Stimulated activated CD8-positive, alpha-beta memory T cell treated with anti-CD3 and anti-CD28 coated beads, Interleukin-7, amount 100 ng/mL, for 1 hour (primary cell): ENCODE measurements at places on chromosomes 3 and 15.

- DNase-seq: no peak
Observed at GRCh38 chr15:39579487-39580116, 1.3 kb upstream of the THBS1 start.

GRCh38 chr15:51121631-51122225, 27.0 kb upstream of the TNFAIP8L3 start:
- DNase-seq: no peak

DNA sequence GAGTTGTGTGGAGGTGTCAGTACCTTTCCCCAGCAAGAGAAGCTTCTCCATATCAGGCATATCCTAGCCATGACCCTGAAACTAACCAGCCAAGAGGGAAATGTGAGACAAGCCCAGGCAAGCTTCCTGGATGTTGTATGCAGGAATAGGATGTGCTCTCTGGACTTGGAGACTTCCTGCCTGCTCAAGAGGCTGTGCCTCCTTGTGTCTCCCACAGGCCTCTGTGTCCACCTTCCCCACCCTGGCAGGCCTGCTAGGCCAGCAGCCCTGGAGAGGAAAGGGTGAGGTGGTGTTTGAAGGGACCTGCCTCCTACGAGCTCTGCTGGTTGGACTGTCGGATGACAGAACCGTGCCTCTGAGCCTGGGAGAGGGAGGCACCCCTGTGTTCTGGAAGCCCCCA, 2.1 kb upstream of the DYNLT2B start:
- DNase-seq: no peak

GRCh38 chr3:196517162-196517800, 2.1 kb upstream of the SMCO1 start:
- no peak for DNase-seq

GRCh38 chr3:58639001-58639400, 27.6 kb downstream of the FAM3D start:
- DNase-seq: no peak

- no peak for DNase-seq
Observed at GRCh38 chr15:83063551-83063950, 3.5 kb downstream of the BTBD1 start.

GRCh38 chr3:99854756-99855298, 37.2 kb downstream of the CMSS1 start:
- no peak for DNase-seq

GRCh38 chr3:146895026-146895749, 290.0 kb upstream of the PLSCR5 start:
- no peak for DNase-seq

- DNase-seq: no peak
Observed at GRCh38 chr3:188979669-188980310, 192.0 kb upstream of the TPRG1 start.

DNA sequence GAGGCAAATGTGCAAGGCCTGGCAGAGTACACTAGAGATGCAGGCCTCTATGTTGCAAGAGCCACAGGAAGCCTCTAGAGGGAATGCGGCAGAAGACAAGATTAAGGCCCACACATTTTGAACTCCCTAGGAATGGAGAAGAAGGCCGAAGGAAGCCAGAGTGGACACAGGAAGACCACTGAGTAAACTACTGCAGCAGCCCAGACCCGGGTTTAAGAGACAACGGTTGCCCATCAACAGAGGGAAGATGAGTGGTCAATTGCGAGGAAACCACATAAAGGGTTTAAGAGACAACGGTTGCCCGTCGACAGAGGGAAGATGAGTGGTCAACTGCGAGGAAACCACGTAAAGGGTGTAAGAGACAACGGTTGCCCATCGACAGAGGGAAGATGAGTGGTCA, 14.6 kb downstream of the CHSY1 start:
- DNase-seq: no peak

DNA sequence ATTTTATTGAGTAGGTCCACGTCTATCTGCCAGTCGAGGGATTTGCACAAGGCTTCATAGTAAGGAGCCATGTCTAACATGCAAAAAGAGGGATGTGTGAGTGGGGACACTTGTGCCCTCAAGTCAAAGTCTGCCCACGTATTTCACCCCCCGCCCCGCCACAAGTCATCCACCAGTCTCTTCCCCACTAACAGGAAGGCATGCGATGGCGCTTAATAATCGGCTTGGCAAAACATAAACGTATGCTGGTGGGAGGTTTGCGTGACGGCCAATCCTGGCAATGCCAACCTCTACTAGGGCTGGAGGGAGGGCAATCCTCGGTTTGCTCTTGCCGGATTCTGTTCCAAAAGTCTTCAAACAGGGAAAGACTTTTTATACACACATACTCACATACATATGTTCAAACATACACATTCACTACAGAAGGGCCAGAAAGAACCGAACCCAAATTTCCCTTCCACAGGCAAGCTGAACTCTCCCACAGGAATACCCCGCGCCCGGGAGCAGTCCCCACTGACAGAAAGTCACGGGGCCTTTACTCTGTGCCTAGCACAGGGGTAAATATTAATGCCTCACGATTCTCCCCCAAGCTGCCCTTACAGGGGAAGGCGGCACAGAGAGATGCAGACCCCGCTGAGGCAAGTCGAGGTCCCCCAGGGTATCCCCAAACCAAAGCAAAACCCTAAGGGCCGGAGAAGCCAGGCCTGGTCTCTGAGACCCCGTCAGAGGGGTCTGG, 675 bp downstream of the PSMD6 start:
- DNase-seq: no peak

- no peak for DNase-seq
Observed at GRCh38 chr15:92906563-92907081, 6.5 kb downstream of the CHD2 start.
